Bronchial epithelial cell (primary cell): ENCODE measurements at places on chromosomes 1 and 21. TPM values are rescaled to one million over a fixed set of nuclear protein-coding genes. Genes with fewer than 3 reads are reported as not detected.

The MYCBP gene
- 11.6 and 15.8 TPM in 2 replicates for total RNA-seq

The NPHS2 gene
- not detected in 2 replicates for total RNA-seq

The MFSD2A gene
- 8.8 and 11.1 TPM in 2 replicates for total RNA-seq

The SMPDL3B gene
- 2.4 and 2.7 TPM in 2 replicates for total RNA-seq

The S100A3 gene
- total RNA-seq: 2.3 and 26.6 TPM in 2 replicates

The RYR2 gene
- under 0.01 TPM in 1 of 2 replicates, not detected in the other for total RNA-seq

The RXRG gene
- total RNA-seq: not detected in 2 replicates

The MRPL20 gene
- total RNA-seq: 46.3 and 50.4 TPM in 2 replicates

The ENAH gene
- total RNA-seq: 50.0 and 101 TPM in 2 replicates

The CFAP126 gene
- not detected in 2 replicates for total RNA-seq

The FCRLB gene
- 0.26 and 1.0 TPM in 2 replicates for total RNA-seq

The SPRR2E gene
- 0.26 and 3.7 TPM in 2 replicates for total RNA-seq

The EFNA4 gene
- total RNA-seq: 8.7 and 12.9 TPM in 2 replicates

The DSTYK gene
- 11.3 and 13.7 TPM in 2 replicates for total RNA-seq

The CAPN9 gene
- 0.13 TPM in 1 of 2 replicates, not detected in the other for total RNA-seq

The LAMC2 gene
- 1,014 and 1,840 TPM in 2 replicates for total RNA-seq

The MAB21L3 gene
- 0.53 and 1.9 TPM in 2 replicates for total RNA-seq

The RERE gene
- 19.2 and 22.7 TPM in 2 replicates for total RNA-seq

The GPR161 gene
- total RNA-seq: 7.4 and 8.2 TPM in 2 replicates

The RNF186 gene
- not detected in 2 replicates for total RNA-seq
